ENCODE measurements at places on chromosomes 1 and 21. TPM values are rescaled to one million over a fixed set of nuclear protein-coding genes. Genes with fewer than 3 reads are reported as not detected.

DNA sequence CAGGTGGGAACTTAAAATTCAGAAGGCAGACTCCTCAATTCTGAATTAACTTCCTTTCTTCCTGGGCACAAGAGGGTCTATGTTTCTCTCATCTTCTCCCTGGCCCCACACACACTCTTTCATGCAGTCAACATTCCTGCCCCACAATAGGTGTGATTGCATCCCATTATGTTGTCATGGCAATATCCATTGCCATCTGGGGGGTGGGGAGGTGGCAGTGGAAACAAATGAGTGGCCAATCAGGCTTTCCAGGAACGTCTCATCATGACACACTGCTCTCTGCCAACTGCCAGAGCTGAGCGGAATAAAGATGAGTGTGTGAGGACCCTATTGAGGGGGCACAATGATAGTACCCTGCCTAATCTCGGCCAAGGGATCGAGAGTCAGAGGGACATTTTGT is 80.4 kb downstream of the KCND3 start:
- peak; percentile 11 for DNase-seq

The KCNJ15 gene
- 0.40 TPM for total RNA-seq

- no peak for DNase-seq
These were observed 15.5 kb upstream of the PADI6 start for GRCh38 chr1:17356387-17357026.

GRCh38 chr1:99550198-99550597 is 95.7 kb upstream of the PALMD start:
- DNase-seq, result no peak

DNA sequence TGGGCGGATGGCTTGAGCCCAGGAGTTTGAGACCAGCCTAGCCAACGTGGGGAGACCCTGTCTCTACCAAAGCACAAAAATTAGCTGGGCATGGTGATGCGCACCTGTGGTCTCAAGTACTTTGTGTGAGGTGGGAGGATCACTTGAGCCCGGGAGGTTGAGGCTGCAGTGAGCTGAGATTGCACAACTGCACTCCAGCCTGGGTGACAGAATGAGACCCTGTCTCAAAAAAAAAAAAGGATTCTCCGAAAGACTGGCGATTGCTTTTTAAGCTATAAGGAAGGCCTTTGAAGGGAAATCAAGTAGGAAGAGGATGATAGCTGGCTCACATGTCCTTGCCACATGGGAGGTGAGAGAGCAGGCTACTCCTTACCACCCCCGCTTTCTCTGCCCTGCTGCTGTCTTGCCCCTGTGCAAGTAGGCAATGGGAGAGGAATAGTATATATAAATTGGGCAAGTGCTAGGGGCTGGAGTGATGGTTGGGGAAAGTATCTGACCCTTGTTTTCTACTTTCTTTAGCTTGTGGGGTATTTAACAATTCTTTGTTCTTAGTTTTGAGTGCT is 3.8 kb upstream of the LAMTOR5 start:
- no peak for DNase-seq

The NOS1AP gene
- 7.0 TPM for total RNA-seq

DNA sequence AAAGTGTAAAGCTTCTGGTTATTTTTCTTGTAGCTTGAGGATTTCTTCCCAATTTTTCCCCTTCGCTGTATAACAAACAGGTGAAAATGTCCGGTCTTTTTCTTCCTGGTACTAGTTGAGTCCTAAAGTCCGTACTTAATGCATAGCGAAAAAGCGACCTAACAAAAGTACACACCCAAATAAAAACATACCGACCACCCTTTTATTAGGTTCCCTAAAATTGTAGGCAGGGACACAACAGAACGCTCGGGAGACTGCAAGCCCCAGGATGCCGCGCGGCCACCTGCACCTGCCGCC is 281 bp upstream of the BTF3L4 start:
- no peak for DNase-seq

The OR2T11 gene
- total RNA-seq, result not detected
